Mesenchymal stem cell (in vitro differentiated cells and primary cell): ENCODE measurements at places on chromosomes 7 and 10.

GRCh38 chr7:84248843-84249242, 54.3 kb upstream of the SEMA3A start:
- no peak for DNase-seq

DNA sequence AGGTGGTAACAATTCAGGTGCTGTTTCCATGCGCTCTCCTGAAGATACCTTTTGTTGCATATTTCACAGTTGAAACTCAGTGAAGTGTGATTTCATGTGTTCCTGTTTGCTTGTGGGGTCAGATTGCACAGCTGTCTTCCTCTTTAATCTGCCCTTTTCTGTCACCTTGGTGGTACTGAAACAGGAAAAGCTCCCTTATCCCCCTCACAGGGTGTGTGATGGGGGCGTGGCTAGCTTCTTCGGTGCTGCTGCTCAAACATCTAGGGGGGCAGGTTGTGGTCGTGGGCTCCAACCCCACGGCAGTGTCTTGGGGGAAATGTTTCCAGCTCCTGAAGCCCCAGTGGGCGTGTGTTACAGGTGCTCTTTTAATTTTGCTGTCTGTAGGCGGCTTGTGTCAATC, 107.4 kb upstream of the KLF14 start:
- no peak for DNase-seq

- no peak for DNase-seq
Observed at GRCh38 chr10:43200538-43201390, 62.5 kb downstream of the CSGALNACT2 start.

DNA sequence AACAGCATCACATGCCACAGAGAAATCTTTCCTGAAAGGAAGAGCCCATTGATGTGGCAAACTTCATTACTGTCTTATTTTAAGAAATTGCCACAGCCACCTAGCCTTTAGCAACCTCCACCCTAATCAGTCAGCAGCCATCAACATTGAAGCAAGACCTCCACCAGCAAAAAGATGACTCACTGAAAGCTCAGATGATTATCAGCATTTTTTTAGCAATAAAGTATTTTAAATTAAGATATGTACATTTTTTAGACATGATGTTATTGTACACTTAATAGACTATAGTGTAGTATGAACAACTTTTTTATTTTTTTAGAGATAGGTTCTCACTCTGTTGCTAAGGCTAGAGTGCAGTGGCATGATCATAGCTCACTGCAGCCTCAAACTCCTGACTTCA, 14.8 kb downstream of the STEAP1B start:
- DNase-seq = peak; percentile 6

DNA sequence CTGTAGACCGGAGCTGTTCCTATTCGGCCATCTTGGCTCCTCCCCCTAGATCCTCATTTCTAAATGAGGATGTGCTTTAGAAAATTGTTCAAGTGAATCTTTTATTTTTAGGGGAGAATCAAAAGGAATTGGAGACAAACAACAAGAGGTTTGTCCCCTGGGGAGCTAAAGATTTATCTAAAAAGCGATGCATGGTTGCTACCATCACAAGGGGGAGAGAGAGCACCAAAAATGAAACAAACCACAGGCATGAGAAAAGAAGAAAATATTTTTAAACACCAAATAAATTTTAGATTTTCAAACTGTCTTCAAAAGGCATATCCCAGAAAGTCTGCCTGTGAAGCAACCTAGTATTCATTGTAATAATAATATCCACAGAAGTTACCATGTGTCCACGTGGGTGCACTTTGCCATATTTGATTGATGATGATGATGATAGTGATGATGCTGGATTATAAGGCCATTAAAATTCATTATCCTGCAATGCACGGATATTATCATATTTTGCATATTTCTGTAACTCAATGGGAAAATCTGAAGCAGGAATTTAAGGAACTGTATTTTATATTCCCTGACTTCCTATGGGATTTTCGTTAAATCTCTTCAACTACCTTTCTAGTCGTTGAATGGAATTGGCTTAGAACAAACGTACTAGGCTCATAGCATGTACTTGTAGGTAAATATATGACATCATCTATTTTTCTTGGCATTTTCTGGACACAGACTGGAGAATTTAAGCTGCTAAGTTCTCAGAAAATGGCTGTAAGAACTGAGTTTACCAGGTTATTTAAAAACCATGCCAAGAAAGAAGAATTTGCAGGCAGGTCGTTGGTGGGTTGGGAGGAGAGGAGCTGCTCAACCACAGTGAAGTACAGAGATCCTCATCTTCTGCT, 171.6 kb downstream of the WDR37 start:
- DNase-seq = no peak

- no peak for DNase-seq
Observed at GRCh38 chr7:412313-412710, 107.3 kb downstream of the PDGFA start.

GRCh38 chr7:70622936-70623335, 509.0 kb upstream of the GALNT17 start:
- no peak for DNase-seq

GRCh38 chr7:100568896-100569844, 4.5 kb downstream of the SAP25 start:
- DNase-seq = peak; percentile 71

- no peak for DNase-seq
Observed at GRCh38 chr10:119575991-119576390, 20.8 kb downstream of the TIAL1 start.

DNA sequence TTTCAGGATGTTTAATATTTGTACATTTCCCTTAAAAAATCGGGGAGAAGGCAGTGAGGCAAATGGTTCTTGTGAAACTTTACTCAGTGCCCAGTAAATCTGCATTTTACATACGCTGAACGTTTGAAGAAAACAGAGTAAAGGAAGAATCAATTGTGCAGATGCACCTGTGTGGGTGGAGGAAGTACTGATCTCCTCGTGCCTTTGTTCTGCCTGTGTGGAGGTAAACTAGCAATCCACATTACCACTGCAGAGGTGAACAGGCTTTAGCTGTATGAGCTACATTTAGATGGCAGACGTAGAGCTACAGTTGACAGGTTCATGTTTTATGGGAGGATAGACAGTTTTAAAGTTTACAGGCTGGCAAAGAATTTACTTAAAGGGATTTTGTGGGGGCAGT, 62.7 kb upstream of the VIPR2 start:
- DNase-seq = no peak
